EH (cell line): ENCODE measurements at places on chromosomes 16 and 17.

DNA sequence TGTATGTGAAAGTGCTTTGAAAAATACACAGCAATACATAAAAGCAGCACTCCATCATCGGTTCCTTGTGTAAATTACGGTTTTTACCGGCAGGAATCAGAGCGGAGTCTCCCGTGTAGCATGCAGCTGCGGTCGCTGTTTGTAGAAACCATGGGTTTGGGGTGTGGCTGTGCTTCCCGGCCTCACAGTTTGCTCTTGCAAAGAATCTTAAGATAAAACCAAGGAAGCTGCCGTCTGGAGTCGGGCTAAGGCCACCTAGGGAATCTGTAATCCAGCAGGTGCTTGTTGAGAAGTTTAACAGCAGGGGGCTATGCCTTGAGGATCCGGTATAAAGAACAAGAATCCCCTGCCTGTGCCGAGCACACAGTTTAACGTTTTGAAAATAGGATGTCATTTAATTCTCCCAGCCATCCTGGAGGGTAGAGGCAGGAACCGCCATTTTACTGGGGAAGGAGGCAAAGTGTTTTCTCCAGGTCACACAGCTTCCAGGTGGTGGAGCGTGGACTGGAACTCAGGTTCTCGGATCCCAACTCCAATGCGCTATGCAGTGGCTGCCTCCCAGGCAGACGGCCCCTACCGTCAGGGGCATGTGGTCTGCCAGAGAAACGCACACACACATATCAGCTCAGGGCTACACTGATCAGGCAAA is 6.0 kb upstream of the TLCD3A start:
- DNase-seq: no peak

DNA sequence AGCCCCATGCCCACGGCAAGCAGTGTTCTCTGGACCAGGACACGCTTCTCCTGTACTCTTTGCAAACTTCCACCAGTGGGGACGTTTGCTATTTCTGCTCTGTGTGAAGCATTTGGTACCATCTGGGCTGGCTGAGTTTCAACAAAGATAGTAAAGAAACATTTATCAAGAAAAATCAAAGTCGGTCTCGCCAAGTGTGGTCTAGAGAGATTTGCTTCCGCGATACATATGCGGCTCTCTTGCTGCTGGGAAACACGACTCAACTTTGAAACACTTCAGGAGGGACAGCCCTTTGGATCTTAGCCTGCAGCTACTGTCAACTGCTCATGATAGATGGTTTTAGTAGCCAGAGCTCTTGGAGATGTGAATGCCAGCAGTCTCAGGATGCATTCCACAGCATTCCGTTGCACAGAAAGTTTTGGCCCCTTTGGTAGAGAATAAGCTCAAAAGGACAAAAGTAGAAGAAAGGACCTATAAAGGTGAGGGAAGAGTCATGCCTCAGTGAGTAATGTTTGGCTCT is 168.2 kb upstream of the CACNG3 start:
- DNase-seq: no peak

DNA sequence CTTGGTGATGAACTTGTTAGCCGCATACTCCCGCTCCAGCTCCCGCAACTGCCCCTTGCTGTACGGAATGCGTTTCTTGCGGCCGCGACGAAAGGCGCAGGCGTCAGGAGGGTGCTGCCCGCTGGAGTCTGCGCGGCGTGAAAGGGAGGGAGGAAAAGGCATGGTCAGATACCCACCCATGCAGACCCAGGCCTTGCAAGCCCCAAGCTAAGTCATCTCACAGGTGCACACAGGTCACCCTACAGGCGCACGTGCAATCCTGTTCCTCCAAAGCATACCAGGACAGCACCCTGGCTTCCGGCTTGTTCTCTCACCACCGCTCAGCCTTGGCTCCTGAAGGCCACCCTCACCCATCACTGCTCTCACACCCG is 1.6 kb downstream of the HOXB13 start:
- DNase-seq: no peak

DNA sequence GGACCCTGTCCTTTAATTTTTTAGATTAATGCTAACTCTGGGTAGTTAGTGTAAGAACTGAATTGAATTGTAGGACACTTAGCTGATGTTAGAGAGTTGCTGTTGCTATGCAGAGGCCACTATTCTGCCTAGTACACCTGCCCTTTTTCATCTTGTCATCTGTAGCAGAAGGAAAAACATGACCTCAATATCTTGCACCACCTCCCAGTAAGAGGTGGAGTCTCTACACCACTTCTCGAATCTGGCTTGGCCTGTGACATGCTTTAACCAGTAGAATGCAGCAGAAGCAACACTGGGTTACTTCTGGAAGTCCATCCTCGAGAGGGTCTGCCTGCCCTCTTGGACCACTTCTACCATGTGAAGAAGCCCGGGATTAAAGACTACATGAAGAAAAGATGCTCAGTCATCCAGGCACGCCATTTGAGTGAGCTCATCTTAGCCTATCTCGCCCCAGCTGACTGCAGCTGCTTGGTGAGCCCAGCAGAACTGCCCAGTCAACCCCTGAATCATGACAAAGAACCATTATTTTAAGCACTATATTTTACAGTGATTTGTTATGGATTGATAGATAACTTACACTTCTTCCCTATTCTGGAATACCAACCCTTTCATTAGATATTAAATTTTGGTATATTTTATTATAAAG is 153.5 kb downstream of the MYO1D start:
- no peak for DNase-seq

DNA sequence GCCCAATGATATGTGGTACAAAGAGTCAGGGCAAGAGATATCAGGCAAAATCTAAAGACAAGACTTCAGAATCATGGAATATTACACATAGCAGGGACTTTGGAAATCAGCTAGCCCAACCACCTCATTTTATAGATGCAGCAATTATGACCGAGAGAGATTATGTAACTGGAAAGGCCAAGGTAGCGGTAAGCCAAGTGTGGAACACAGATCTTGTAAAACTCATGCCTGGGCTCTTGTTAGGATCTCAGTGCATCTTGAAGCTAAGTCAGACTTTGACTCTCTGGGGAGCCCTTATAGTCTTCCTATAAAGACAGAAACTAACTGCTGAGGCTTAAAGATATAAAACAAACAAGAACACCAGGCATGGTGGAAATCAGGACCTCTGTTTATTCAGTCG is 18.6 kb downstream of the MAP2K6 start:
- no peak for DNase-seq

DNA sequence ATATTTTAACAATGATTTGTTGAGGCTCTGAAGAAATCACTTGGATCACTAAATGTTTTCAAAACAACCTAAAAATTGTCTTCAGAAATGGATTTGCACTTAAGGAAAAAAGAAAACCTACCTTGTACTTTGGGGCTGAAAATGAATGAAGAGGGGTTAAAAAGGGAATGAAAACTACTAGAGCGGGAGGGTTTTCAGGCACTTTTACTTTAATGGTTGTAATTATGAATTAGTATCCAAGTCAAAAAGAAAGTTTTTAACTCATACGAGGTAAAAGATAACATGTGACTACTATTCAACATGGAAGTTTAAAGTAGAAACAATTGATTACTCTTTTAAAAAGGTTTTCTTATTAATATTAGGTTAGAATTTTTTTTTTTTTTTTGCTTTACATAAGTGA is 5.1 kb downstream of the IGF2BP1 start:
- no peak for DNase-seq

DNA sequence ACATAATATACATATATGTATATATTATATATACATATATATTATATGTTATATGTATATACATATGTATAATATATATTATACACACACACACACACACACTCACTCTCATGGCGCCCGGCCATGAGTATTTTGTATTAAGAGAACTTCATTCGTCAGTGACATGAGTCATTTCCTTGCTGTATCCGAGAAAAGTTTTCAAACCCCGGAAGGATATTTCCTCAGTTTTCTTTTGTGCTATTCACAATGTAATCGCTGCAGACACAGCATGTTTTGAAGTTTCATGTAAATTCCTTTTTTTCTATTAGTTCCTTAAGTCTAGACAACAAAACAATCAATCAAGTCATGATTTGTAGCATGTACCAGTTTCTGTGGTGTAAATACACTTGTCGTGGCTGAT is 33.3 kb downstream of the OR1D5 start:
- DNase-seq: peak; percentile 79

GRCh38 chr17:41294016-41294415 is 8.6 kb downstream of the KRTAP29-1 start:
- peak; percentile 52 for DNase-seq

GRCh38 chr16:85475233-85475632 is 137.9 kb upstream of the GSE1 start:
- no peak for DNase-seq

- DNase-seq: peak; percentile 69
Measured at GRCh38 chr17:1122533-1123392, 57.0 kb downstream of the ABR start.

GRCh38 chr16:65933703-65934102 is 432.8 kb upstream of the CDH5 start:
- DNase-seq: no peak

DNA sequence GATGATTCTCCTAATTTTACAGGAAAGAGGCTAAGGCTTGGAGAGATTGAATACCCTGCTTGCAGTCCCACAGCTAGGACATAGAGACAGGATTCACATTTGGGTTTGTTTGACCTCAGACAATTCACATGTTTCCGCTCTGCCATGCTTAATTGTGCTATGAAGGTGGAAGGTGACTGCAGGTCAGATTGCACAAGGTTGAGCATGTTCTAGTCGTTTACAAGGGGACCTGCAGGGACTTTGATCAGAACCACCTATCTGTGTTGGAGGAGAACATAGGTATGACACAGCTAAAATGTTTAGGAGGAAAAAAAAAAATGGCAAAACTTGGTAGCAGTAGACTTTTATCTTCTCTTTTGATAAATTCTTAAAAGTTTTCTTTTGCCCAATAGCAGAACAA is 4.9 kb upstream of the ANKFN1 start:
- no peak for DNase-seq

- no peak for DNase-seq
Measured at GRCh38 chr16:89149386-89149785, 22.2 kb upstream of the CDH15 start.
